A673 (cell line): ENCODE measurements at places on chromosomes 4 and X. TPM values are rescaled to one million over a fixed set of nuclear protein-coding genes. Genes with fewer than 3 reads are reported as not detected.
A peak's percentile ranks its signal among the peaks of the same experiment; 100 is the strongest.

The SPOCK3 gene
- not detected in 2 replicates for total RNA-seq

The PRIMPOL gene
- total RNA-seq: 25.7 and 28.4 TPM in 2 replicates

The USP27X gene
- total RNA-seq: 6.4 and 6.7 TPM in 2 replicates

The GLRB gene
- total RNA-seq: 5.1 and 5.8 TPM in 2 replicates

The PDCL2 gene
- total RNA-seq: not detected in 2 replicates

The CA5B gene
- total RNA-seq: 9.4 and 13.2 TPM in 2 replicates

GRCh38 chr4:64014647-64015046 lies 394.6 kb downstream of the TECRL start:
- no peaks in the 10 kb centered on the region for H3K4me1 ChIP-seq
- DNase-seq: no peak
- H3K36me3 ChIP-seq: no peaks in the 10 kb centered on the region

- H3K4me3 ChIP-seq: no peak overlapping the region
- DNase-seq: no peak
- no peak overlapping the region for H3K27ac ChIP-seq
- H3K36me3 ChIP-seq: no peaks in the 10 kb centered on the region
- H3K4me1 ChIP-seq: no peaks in the 10 kb centered on the region
- H3K27me3 ChIP-seq: no peaks in the 10 kb centered on the region
Measured at GRCh38 chrX:70916754-70917153, 8.2 kb upstream of the TEX11 start.

DNA sequence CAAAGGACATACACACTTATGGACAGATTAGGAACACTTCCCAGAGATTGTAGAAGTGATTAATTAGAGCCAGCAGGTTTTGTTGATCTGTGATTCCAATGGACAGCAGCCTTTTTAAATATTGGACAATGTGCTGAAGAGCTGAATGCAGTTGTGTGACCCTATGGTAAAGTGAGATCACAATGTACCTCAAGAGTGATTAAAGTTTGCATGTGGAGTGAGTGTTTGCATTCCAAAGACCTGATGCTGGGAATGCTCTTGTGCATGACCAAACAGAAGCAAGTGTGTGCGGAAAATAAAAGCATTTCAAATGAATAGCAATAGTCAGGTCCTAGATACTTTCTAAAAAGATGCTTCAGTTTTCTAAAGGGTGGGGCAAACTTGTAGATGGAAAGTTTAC lies 154.1 kb downstream of the BANK1 start:
- no peaks in the 10 kb centered on the region for H3K4me1 ChIP-seq
- H3K27ac ChIP-seq: no peak overlapping the region
- DNase-seq: no peak
- no peaks in the 10 kb centered on the region for H3K36me3 ChIP-seq
- no peak overlapping the region for H3K4me3 ChIP-seq

GRCh38 chr4:26130841-26131432 lies 189.9 kb upstream of the RBPJ start:
- H3K36me3 ChIP-seq: no peaks in the 10 kb centered on the region
- DNase-seq: no peak
- H3K27ac ChIP-seq: no peak overlapping the region

- no peaks in the 10 kb centered on the region for H3K4me1 ChIP-seq
- H3K27ac ChIP-seq: no peak overlapping the region
- H3K36me3 ChIP-seq: no peaks in the 10 kb centered on the region
- H3K27me3 ChIP-seq: no peaks in the 10 kb centered on the region
- no peak overlapping the region for H3K4me3 ChIP-seq
Measured at GRCh38 chr4:145722561-145722960, 42.6 kb downstream of the C4orf51 start.

DNA sequence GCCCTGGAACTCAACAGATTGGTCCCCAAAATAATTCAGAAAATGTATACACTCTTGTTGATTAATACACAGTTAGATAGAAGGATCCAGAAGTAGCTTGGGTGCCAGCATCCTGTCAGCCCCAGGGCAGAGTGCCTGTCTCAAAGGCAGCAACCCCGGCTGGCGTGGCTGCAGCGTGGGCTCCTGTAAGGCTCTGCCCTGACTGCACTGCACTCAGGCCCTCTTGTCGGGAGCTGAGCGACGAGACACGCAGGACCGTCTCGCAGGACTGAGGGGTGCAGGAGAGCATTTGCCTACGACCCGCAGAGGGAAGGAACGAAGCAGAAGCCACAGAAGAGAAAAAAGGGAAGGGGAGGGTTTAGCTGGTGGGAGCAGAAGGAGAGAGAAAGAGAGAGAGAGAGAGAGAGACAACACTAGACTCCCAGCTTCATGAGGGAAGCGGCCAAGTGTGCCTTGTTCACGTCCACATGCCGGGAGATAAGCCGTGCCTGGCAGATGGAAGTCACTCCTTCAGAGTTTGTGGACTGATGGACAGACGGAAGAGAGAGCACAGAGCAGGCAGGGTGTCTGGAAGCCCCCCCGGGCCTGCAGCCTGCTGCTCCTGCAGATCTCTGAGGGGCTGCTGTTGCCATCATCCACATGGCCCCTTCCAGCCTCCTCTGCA lies 38.7 kb upstream of the HELT start:
- DNase-seq: no peak
- no peaks in the 10 kb centered on the region for H3K27me3 ChIP-seq
- peaks cover 5% of the 10 kb centered on the region for H3K4me1 ChIP-seq
- no peak overlapping the region for H3K4me3 ChIP-seq

DNA sequence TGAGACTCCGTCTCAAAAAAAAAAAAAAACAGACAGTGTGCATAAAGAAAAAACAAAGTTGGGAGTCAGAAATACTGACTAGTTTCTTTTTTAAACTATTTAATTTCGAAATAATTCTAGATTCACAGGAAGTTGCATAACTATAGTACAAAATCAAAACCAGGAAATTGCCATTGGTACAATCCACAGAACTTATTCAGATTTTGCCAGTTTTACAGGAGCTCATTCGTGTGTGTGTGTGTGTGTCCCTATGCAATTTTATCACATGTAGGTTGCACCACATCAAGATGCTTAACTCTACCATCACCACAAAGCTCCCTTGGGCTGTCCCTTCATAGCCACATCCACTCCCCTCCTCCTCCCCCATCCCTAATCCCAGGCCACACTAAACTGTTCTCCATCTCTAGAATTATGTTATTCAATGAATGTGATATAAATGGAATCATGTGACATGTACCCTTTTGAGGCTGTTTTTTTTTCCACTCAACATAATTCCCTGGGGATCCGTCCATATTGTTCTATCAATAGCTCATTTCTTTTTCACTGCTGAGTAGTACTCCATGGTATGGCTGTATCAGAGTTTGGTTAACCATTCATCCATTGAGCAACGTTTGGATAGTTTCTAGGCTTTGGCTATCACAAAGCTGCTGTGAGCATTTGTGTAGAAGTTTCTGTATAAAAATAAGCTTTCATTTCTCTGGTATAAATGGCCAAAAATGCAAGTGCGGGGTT lies 16.3 kb upstream of the DDX3X start:
- no peaks in the 10 kb centered on the region for H3K4me1 ChIP-seq
- no peak for DNase-seq
- H3K36me3 ChIP-seq: no peaks in the 10 kb centered on the region
- no peak overlapping the region for H3K4me3 ChIP-seq

DNA sequence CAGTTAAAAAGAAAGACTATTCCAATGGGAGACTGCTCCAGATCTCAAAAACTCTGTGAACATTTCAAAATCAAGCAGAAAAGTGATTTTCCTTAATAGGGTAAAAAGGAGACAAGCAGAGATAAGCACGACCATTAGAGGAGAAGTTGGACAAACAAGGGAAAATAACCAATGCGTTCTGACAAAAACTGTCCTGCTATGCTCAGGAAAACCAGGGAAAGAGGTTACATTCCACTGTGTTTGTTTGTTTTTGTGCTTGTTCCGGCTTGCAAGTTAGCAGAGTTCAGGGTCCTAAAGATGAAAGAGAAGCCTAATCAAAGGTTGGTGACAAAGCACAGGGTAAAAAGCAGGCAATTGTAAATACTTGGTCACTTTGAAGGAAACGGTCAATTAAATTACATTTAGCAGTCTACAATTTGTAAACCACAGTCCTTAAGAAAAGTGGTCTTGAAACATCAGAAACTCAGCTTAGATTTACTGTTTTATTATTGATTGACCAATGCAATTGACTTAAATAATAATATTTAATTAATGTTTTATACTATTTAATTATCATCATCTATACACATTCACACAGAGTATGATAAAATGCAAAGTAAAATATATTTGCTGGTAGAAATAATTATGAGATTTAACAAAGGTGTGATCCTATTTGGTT lies 186.2 kb upstream of the CPXCR1 start:
- H3K36me3 ChIP-seq: no peaks in the 10 kb centered on the region
- H3K27me3 ChIP-seq: no peaks in the 10 kb centered on the region
- no peak overlapping the region for H3K27ac ChIP-seq
- no peak overlapping the region for H3K4me3 ChIP-seq
- no peak for DNase-seq
- H3K4me1 ChIP-seq: no peaks in the 10 kb centered on the region

GRCh38 chr4:19850909-19851308 lies 400.8 kb upstream of the SLIT2 start:
- H3K4me1 ChIP-seq: no peaks in the 10 kb centered on the region
- DNase-seq: peak; percentile 14
- no peaks in the 10 kb centered on the region for H3K36me3 ChIP-seq
- no peaks in the 10 kb centered on the region for H3K27me3 ChIP-seq

GRCh38 chr4:152996111-152996571 lies 60.0 kb downstream of the FHDC1 start:
- no peak overlapping the region for H3K4me3 ChIP-seq
- H3K27me3 ChIP-seq: no peaks in the 10 kb centered on the region
- H3K27ac ChIP-seq: peak overlapping the region; percentile 48
- no peaks in the 10 kb centered on the region for H3K36me3 ChIP-seq
- H3K4me1 ChIP-seq: peaks cover 39% of the 10 kb centered on the region

DNA sequence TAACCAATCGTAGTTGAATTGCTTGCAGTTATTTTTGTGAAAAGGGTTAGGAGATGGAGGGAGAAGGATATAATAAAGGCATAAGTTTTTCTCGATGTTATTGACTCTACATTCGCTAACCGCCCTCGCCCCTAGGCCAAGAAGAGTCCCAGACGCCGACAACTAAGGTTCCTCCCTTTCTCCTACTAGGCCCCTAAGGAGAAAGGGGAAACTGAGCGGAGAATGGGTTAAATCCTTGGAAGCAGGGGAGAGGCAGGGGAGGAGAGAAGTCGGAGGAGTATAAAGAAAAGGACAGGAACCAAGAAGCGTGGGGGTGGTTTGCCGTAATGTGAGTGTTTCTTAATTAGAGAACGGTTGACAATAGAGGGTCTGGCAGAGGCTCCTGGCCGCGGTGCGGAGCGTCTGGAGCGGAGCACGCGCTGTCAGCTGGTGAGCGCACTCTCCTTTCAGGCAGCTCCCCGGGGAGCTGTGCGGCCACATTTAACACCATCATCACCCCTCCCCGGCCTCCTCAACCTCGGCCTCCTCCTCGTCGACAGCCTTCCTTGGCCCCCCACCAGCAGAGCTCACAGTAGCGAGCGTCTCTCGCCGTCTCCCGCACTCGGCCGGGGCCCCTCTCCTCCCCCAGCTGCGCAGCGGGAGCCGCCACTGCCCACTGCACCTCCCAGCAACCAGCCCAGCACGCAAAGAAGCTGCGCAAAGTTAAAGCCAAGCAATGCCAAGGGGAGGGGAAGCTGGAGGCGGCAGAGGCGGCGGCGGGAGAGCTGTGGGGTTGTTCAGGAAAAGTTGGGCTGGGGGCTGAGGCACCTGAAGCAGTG lies 5.9 kb downstream of the ATOH1 start:
- no peak overlapping the region for H3K4me3 ChIP-seq
- H3K36me3 ChIP-seq: no peaks in the 10 kb centered on the region
- H3K27me3 ChIP-seq: peaks cover 75% of the 10 kb centered on the region
- H3K4me1 ChIP-seq: no peaks in the 10 kb centered on the region

GRCh38 chr4:176549161-176549865 lies 229.5 kb downstream of the SPCS3 start:
- H3K36me3 ChIP-seq: no peaks in the 10 kb centered on the region
- no peak overlapping the region for H3K4me3 ChIP-seq
- H3K4me1 ChIP-seq: no peaks in the 10 kb centered on the region
- H3K27ac ChIP-seq: no peak overlapping the region
